ENCODE measurements at places on chromosomes 3 and 15. TPM values are rescaled to one million over a fixed set of nuclear protein-coding genes. Genes with fewer than 3 reads are reported as not detected.

C3orf85 gene
- not detected for total RNA-seq

- no peaks in the 10 kb centered on the region for H3K27me3 ChIP-seq
- no peak overlapping the region for H3K27ac ChIP-seq
- DNase-seq, result no peak
- H3K36me3 ChIP-seq, result no peaks in the 10 kb centered on the region
- H3K4me1 ChIP-seq, result peaks cover 4% of the 10 kb centered on the region
These were observed 57.7 kb downstream of the SEMA5B start for GRCh38 chr3:122969585-122970469.

DNA sequence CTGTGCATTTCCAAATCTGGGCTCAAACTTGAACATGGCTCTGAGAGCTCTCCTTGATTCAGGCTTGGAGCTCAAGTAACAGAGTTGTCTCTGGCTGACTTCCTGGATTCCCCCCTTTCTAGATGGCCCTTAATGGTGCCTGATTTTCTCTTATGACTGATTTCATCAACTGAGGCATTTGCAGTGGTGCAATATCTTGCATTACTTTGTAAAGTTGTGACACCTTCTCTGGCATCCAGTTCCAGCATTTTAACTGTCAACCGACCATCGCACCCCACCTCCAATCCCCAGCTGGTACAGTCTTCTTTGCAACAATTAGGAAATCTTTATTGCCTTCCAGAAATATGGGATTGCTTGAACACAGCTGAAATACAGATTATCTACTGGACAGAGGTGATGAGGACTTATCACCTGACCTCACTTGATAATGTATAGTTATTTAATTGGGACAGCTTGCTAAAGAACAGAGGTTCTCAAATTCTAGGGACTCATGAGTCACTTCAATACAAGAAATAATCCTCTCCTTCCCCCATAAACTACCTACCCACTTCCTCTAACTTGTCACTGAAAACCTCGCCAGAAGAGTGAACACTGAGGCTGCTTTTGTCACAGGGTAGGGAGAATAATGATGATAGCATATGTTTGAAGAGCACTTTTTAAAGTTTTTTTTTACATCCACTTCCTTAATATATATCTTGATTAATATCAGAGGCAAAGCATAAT is 41.8 kb downstream of the FILIP1L start:
- DNase-seq, result no peak
- H3K36me3 ChIP-seq, result no peaks in the 10 kb centered on the region
- H3K4me3 ChIP-seq, result peak overlapping the region; percentile 56
- H3K27me3 ChIP-seq, result no peaks in the 10 kb centered on the region

NPAP1 gene
- total RNA-seq, result not detected

GRCh38 chr15:80689716-80690115 is 5.4 kb upstream of the ABHD17C start:
- no peak overlapping the region for H3K27ac ChIP-seq
- DNase-seq, result no peak
- no peaks in the 10 kb centered on the region for H3K36me3 ChIP-seq
- H3K27me3 ChIP-seq, result peaks cover 6% of the 10 kb centered on the region

- no peaks in the 10 kb centered on the region for H3K27me3 ChIP-seq
- peaks cover 8% of the 10 kb centered on the region for H3K36me3 ChIP-seq
- H3K4me1 ChIP-seq, result no peaks in the 10 kb centered on the region
These were observed 111.7 kb downstream of the NUP210 start for GRCh38 chr3:13308380-13308801.

- H3K27ac ChIP-seq, result no peak overlapping the region
- DNase-seq, result no peak
- peaks cover 24% of the 10 kb centered on the region for H3K36me3 ChIP-seq
- peaks cover 5% of the 10 kb centered on the region for H3K4me1 ChIP-seq
- no peak overlapping the region for H3K4me3 ChIP-seq
- no peaks in the 10 kb centered on the region for H3K27me3 ChIP-seq
These were observed 80.0 kb downstream of the LARS2 start for GRCh38 chr3:45468326-45468725.

DNA sequence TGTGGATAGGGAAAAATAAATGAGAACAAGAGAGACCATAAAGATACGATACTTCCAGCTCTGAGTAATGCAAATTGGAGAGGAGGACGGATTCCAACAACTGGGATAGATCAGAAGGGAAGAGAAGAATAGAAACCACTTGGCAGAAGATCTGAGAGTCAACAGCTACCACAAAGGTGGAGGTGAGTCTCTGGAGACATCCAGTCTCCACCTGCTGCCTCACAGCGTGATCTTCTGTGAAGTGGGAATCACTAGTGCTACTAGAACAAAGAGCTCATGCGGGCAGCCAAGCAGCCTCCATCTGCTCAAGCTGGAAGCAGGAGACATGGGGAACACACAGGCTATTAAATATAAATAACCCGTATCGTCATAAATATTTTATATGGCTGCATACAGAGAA is 558.5 kb upstream of the CFAP20DC start:
- no peaks in the 10 kb centered on the region for H3K36me3 ChIP-seq
- DNase-seq, result no peak
- H3K27me3 ChIP-seq, result no peaks in the 10 kb centered on the region
- H3K4me3 ChIP-seq, result no peak overlapping the region
- no peak overlapping the region for H3K27ac ChIP-seq
- no peaks in the 10 kb centered on the region for H3K4me1 ChIP-seq

TMIE gene
- total RNA-seq, result 0.39 TPM

GRCh38 chr3:46733026-46733800 is 15.5 kb upstream of the PRSS50 start:
- no peak for DNase-seq
- H3K27ac ChIP-seq, result no peak overlapping the region
- H3K4me1 ChIP-seq, result no peaks in the 10 kb centered on the region

- no peak overlapping the region for H3K4me3 ChIP-seq
- no peaks in the 10 kb centered on the region for H3K36me3 ChIP-seq
- DNase-seq, result no peak
- H3K27ac ChIP-seq, result no peak overlapping the region
These were observed 2.0 kb upstream of the TPRG1 start for GRCh38 chr3:189169728-189170127.

CCR8 gene
- not detected for total RNA-seq

GRCh38 chr15:26628879-26629529 is 143.9 kb downstream of the GABRB3 start:
- no peak for DNase-seq
- H3K4me1 ChIP-seq, result no peaks in the 10 kb centered on the region
- H3K36me3 ChIP-seq, result no peaks in the 10 kb centered on the region
- H3K4me3 ChIP-seq, result no peak overlapping the region
- no peaks in the 10 kb centered on the region for H3K27me3 ChIP-seq

FOXL2NB gene
- total RNA-seq, result not detected

SLC22A13 gene
- 0.51 TPM for total RNA-seq

DNA sequence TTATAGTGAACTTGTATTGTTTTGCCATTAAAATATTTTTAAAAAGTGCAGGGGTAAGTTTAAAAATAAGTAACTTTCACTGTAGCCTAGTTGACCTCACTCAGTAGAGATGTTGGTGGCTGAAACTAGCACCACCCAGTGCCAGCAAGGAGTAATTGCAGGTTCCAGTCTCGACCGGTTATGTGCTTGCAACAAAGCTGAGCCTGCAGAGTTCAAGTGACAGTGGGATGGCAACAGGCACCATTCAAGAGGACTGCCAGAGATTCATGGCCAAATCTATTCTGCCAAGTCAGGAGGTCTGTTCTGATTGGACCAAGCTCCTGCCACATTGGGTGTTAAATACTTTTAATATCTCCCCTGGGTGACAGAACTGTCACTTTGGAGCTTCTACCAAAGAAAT is 2.7 kb downstream of the ADAMTS7 start:
- peaks cover 15% of the 10 kb centered on the region for H3K4me1 ChIP-seq
- H3K27ac ChIP-seq, result no peak overlapping the region
- no peak for DNase-seq
- H3K36me3 ChIP-seq, result no peaks in the 10 kb centered on the region
- no peak overlapping the region for H3K4me3 ChIP-seq
- H3K27me3 ChIP-seq, result peaks cover 15% of the 10 kb centered on the region

USP13 gene
- 9.9 TPM for total RNA-seq

- no peak overlapping the region for H3K27ac ChIP-seq
- peaks cover 31% of the 10 kb centered on the region for H3K36me3 ChIP-seq
- H3K4me3 ChIP-seq, result no peak overlapping the region
- no peaks in the 10 kb centered on the region for H3K4me1 ChIP-seq
- H3K27me3 ChIP-seq, result no peaks in the 10 kb centered on the region
These were observed 31.0 kb upstream of the ZCWPW2 start for GRCh38 chr3:28317438-28318022.

AMT gene
- total RNA-seq, result 7.3 TPM

GRCh38 chr15:35854316-35854715 is 308.4 kb upstream of the DPH6 start:
- H3K36me3 ChIP-seq, result no peaks in the 10 kb centered on the region
- H3K27ac ChIP-seq, result no peak overlapping the region
- H3K27me3 ChIP-seq, result no peaks in the 10 kb centered on the region
- H3K4me3 ChIP-seq, result no peak overlapping the region

GRCh38 chr3:46146548-46146947 is 61.6 kb downstream of the CCR1 start:
- H3K27ac ChIP-seq, result no peak overlapping the region
- no peaks in the 10 kb centered on the region for H3K36me3 ChIP-seq
- H3K4me1 ChIP-seq, result peaks cover 10% of the 10 kb centered on the region
- H3K27me3 ChIP-seq, result no peaks in the 10 kb centered on the region
- DNase-seq, result no peak

All from activated B cell treated with CpG ODN at 0.5 μM for 24 hours (primary cell).